ENCODE measurements at places on chromosomes 3 and 15.

- DNase-seq = no peak
These were observed 20.0 kb upstream of the PRR23E start for GRCh38 chr3:127172781-127173515.

GRCh38 chr15:72110355-72110754 lies 7.6 kb downstream of the MYO9A start:
- no peak for DNase-seq

- DNase-seq = no peak
These were observed 95.2 kb downstream of the NR1D2 start for GRCh38 chr3:24040311-24040710.

DNA sequence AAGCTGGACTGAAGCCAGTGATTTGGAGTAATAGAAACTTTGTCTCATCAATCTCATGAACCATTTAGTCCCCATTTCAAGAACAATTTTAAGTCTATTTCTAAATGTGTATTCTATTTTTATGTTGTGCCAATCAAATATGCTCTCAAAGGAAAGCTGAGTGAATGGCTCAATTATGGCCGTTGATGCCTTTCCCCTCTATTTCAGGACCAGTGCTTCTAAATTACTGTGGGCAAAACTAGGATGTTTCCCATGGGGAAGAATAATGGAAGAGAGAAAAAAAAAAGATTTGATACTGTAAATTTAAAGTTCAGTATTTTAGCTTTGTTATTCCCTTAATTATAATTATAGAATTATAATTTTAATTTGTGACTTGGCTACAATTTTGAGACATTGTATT lies 110.1 kb downstream of the CADM2 start:
- DNase-seq = no peak

GRCh38 chr3:53792866-53793265 lies 53.4 kb downstream of the CHDH start:
- DNase-seq = no peak

DNA sequence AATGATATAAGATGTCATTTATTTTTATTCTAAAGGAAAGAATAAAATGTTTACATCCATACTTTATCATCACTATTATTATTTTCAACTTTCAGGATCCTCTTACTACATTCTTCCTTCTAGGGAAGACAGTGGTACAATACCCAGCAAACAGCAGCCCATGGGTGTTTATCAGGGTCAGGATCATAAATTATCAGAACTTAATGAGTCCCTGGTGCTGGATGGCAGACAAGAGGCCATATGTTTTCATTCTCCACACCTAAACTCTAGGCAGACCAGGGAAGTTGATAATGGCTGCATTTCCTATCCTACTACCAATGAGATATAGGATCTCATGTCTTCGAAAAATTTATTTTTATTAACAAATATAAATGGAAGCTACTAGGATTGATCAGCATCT lies 127.7 kb downstream of the SAMMSON start:
- DNase-seq = no peak

Data from stimulated activated CD8-positive, alpha-beta memory T cell treated with anti-CD3 and anti-CD28 coated beads, Interleukin-4, amount 100 ng/mL, for 24 hours (primary cell).